Naive B cell (primary cell): ENCODE measurements at places on chromosomes 4 and X.
A peak's percentile ranks its signal among the peaks of the same experiment; 100 is the strongest.

DNA sequence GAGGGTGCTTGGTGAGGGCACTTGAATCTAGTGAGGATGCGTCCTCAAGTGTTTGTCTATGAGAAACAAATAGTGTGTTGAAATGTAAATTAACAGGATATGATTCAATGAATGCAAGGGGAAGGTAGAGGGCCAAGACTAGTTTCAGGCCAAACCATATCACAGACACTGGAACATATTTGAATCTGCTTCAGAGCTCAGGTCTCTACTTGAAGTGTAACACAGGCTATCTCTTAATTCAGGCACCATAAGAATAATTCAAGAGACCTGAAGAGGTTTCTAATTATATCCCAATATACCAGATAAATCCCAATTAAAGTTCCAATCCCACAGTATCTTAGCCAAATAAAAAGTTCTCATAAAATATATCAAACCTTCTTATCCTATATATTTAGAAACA is 146.5 kb upstream of the INTU start:
- H3K4me3 ChIP-seq: no peak overlapping the region
- H3K4me1 ChIP-seq: no peaks in the 10 kb centered on the region
- H3K27ac ChIP-seq: no peak overlapping the region
- H3K36me3 ChIP-seq: no peaks in the 10 kb centered on the region

GRCh38 chrX:129932821-129933321 is 26.9 kb downstream of the UTP14A start:
- H3K27ac ChIP-seq: no peak overlapping the region
- peak; percentile 11 for DNase-seq
- no peaks in the 10 kb centered on the region for H3K36me3 ChIP-seq
- peaks cover 5% of the 10 kb centered on the region for H3K4me1 ChIP-seq

- H3K4me1 ChIP-seq: peaks cover 74% of the 10 kb centered on the region
- peak within 1 kb of the TSS; percentile 90 for H3K27ac ChIP-seq
- H3K4me3 ChIP-seq: peak within 1 kb of the TSS; percentile 78
- DNase-seq: peak; percentile 31
Observed at GRCh38 chrX:119757979-119758730, at the start of gene SOWAHD. SOWAHD (plus strand) TSS chrX:119758588; CDS start chrX:119758668, 80 bp downstream.

GRCh38 chr4:132502096-132502552 is 647.0 kb upstream of the PCDH10 start:
- H3K36me3 ChIP-seq: no peaks in the 10 kb centered on the region
- H3K4me1 ChIP-seq: no peaks in the 10 kb centered on the region
- H3K27ac ChIP-seq: no peak overlapping the region
- H3K4me3 ChIP-seq: no peak overlapping the region
- H3K27me3 ChIP-seq: no peaks in the 10 kb centered on the region
- DNase-seq: no peak

DNA sequence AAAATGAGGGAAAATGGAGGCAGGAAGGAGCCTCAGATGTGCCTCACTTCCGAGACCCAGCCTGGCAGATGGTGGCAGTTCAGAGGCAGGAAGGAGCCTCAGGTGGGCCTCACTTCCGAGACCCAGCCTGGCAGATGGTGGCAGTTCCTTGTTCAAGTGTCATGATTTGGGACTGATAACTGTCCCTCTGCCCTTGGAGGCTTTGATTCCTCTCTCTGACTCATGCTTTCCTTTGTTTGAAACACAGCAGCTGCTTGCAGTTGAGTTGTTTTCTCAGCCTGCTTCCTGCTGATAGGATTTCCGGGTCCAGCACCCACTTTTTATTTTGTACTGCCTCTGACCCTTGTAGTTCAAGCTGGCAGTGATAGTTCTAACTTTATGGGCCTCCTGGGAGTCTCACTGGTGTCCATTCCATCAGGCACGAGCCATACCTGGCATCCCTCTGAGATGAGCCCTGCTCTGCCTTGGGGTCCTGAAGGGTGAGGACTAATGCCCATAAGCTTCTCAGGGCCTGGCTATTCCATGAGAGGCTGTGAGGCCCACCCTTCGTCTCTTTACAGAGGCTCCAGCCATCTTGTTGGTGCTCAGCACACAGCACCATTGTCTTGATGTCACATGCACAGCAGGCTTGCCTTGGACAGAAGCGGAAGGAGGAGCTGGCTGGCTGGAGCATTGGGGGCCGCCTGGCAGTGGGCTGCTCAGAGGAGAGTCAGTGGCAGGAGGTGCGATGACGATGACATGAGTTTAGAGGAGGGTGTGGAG is 13.0 kb downstream of the RGS12 start:
- H3K27me3 ChIP-seq: no peaks in the 10 kb centered on the region
- H3K36me3 ChIP-seq: no peaks in the 10 kb centered on the region
- DNase-seq: no peak
- H3K4me3 ChIP-seq: peak overlapping the region; percentile 49
- peak overlapping the region; percentile 95 for H3K27ac ChIP-seq

DNA sequence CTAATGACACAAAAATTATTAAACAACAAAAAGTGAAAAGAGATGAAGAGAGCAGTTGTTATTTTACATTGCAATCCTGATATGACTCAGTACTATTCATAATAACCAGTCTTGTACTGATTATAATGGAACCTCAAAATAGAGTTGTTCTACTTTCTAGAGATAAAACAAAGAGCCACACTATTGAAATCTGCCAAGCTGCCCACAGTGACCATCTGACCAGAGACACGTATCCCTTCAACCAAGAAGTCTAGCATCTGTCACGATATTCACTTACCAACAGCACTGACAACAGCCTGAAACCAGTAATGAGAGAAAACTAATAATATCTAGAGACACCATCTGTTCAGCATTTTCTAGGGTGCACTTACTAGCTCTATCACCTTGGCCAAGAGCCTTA is 466.7 kb downstream of the NKX6-1 start:
- H3K36me3 ChIP-seq: no peaks in the 10 kb centered on the region
- no peaks in the 10 kb centered on the region for H3K27me3 ChIP-seq
- no peak overlapping the region for H3K27ac ChIP-seq

GRCh38 chr4:6916587-6917460 is 7.2 kb downstream of the TBC1D14 start:
- H3K4me3 ChIP-seq: peak overlapping the region; percentile 37
- H3K27ac ChIP-seq: no peak overlapping the region
- no peaks in the 10 kb centered on the region for H3K27me3 ChIP-seq
- no peak for DNase-seq
- peaks cover 47% of the 10 kb centered on the region for H3K4me1 ChIP-seq

DNA sequence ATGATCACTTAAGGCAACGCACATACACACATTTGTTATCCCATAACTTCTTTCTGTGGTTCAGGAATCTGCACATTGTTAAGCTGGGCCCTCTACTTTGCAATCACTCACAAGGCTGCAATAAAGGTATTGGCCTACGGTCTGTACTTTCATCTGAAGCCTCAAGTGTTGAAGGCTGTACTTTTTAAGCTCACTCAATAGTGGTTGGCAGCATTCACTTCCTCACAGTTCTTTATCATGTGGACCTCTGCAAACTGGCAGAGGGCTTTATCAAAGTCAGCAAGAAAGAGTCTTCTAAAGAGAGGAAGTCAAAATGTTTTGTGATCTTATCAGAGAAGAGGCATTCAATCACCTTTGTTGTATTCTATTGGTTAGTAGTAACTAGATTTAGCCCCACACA is 301.4 kb upstream of the EPHA5 start:
- no peak overlapping the region for H3K27ac ChIP-seq
- no peak overlapping the region for H3K4me3 ChIP-seq
- no peaks in the 10 kb centered on the region for H3K27me3 ChIP-seq
- no peak for DNase-seq

DNA sequence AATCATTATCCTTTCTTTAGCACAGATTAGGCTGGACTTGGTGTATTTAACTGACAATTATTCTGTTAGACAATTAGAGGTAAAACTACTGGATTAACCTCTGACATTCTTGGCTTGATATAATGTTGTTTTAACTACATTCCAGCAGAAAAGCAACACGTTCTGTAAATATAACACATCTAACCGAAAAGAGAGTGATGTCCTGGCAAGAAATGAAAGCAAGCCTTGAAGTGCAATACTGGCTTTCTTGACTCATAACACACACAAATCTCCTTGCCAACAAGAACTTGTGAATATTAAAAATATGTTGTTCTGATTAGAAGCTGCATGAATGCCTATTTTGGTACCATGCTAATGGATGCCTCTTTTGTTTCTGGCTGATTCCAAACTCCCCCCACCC is 76.4 kb downstream of the EFHC2 start:
- H3K4me3 ChIP-seq: no peak overlapping the region
- peaks cover 29% of the 10 kb centered on the region for H3K27me3 ChIP-seq
- H3K27ac ChIP-seq: no peak overlapping the region
- no peaks in the 10 kb centered on the region for H3K4me1 ChIP-seq

DNA sequence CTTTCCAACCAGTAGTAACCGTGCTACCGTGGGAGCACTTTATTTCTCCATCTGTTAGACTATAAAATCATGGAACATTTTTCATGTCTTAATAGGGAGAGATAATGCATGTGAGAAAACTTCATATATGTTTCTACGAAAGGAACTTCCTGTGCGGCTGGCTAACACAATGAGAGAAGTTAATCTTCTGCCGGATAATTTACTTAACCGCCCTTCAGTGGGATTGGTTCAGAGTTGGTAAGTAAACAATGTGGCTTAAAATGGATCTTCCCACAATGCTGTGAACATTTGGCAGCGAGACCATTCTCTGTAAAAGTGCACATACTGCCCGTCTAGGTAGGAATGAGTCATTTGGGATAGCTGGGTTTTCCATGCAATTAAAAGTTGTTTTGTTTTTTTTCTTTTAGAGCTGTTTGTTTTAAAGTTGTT is 29.6 kb downstream of the PDK3 start:
- no peak overlapping the region for H3K27ac ChIP-seq
- no peak overlapping the region for H3K4me3 ChIP-seq
- H3K27me3 ChIP-seq: no peaks in the 10 kb centered on the region
- H3K36me3 ChIP-seq: no peaks in the 10 kb centered on the region
- DNase-seq: no peak
- H3K4me1 ChIP-seq: peaks cover 31% of the 10 kb centered on the region

GRCh38 chrX:10011261-10011931 is 44.2 kb downstream of the CLDN34 start:
- peak overlapping the region; percentile 87 for H3K4me3 ChIP-seq
- peak overlapping the region; percentile 70 for H3K27ac ChIP-seq
- no peaks in the 10 kb centered on the region for H3K36me3 ChIP-seq
- H3K27me3 ChIP-seq: no peaks in the 10 kb centered on the region

DNA sequence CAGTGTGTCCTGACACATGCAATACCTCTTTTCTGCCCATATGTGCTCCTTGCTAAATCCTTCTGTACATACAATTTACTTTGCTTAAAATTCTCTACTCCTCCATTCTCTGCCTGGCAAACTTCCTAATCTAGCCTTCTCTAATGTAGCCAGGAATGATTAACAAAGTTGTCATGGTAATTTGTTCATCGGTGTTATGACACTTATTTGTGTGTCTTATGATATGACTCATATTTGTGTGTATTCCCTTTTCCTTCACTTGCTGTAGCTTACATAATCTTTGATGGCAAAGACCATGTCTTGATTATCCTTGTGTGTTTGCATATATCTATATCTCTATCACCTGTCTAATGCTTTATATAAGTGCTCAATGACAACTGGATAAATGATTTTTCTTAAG is 133.3 kb downstream of the COL25A1 start:
- no peak overlapping the region for H3K27ac ChIP-seq
- no peaks in the 10 kb centered on the region for H3K4me1 ChIP-seq
- no peaks in the 10 kb centered on the region for H3K36me3 ChIP-seq
- no peaks in the 10 kb centered on the region for H3K27me3 ChIP-seq
- DNase-seq: no peak

DNA sequence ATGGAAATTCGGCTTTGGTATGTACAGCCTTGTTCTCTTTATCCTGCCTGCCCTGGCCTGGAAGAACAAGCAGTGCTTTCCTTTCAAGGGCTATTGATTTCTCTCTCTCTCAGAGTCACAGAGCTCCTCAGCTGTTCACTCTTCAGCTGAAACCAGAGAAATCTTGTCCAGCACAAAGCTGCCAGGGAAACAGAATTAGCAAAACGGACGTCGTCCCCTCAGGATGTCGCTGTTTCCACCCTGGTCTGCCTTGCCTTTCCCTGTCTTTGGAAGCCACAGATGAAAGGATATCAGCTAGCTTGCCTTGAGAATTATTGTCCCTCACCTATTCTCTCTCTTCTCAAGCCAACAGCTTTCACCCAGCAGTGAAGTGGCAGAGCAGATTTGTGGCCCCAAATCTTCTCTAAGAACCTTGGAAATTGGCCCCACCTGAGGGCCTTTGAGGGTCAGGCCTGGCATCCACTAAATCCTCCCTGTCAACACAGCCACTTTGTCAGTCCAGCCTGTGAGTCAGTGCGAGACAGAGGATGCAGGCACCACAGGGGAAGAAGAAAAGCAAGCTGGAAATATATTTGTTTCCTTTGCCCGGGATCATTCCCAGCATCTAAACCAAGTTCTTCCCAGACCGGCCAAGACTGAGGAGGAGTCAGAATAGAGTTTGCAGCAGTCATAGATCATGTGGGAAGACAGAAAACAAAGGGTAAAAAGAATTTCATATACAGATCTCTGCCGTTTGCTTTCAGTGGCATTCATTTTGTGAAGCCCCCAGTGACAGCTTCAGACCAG is 63.8 kb upstream of the MTM1 start:
- no peak overlapping the region for H3K4me3 ChIP-seq
- no peaks in the 10 kb centered on the region for H3K27me3 ChIP-seq
- H3K4me1 ChIP-seq: no peaks in the 10 kb centered on the region
- DNase-seq: no peak
- H3K27ac ChIP-seq: no peak overlapping the region

DNA sequence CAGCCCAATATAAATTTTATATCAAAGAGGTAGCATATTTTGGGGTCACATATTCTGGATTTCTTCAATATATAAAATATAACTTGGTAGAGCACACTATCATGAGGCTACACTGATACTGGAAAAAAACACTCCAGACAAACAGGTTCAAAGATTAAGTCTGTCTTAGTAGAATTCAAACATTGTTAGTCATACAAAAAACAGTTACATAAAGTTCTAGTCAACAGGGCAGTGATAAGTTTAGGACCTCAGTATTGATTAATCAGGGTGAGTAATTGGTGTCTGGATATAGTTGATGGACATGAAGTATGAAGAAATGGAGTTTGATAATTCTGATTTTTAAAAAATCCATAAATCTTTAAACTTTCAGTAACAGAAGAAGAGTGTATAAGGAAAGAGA is 1291.3 kb downstream of the FSTL5 start:
- no peak overlapping the region for H3K27ac ChIP-seq
- H3K27me3 ChIP-seq: no peaks in the 10 kb centered on the region
- H3K4me1 ChIP-seq: no peaks in the 10 kb centered on the region
- no peaks in the 10 kb centered on the region for H3K36me3 ChIP-seq

DNA sequence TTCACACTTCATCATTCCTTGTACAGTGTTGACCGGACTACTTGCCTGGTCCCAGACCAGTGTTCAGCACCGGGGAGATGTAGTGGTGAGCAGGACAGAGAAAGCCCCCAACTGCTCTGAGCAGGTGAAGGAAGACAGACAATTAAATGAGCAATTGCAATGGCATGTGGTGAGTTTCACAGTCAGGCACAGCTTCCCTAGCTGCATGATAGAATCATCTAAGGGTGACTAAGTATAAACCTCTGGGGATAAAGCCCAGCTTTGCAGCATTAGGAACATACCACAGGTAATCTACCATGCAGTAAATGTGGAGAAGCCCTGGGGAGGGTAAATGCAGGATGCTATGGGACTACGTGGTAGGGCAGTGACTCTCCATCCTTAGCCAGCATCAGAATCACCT is 47.8 kb downstream of the TMA16 start:
- H3K4me1 ChIP-seq: peaks cover 8% of the 10 kb centered on the region
- H3K27me3 ChIP-seq: no peaks in the 10 kb centered on the region
- H3K4me3 ChIP-seq: no peak overlapping the region
- no peak for DNase-seq
